RWPE2 (cell line): ENCODE measurements at places on chromosomes 3 and 15.

DNA sequence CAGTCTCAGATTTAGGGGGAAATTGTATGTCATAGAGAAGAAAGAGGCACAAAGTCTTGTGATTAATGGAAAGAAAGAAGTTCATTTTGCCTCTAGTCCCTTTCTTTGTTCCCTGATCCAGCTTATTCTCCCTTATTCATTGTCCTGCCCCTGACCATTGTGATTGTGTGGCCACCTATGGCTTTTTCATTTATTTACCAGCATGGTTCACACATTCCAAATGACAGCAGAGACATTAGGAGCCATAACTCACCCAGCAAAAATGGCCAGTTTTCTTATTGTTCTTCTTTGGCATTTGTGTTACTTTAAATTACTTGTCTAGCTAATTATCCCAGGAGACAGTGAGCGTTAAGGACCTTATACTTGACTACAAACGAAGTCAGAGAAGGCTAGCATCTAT lies 36.3 kb upstream of the SGO1 start:
- DNase-seq, result no peak
- H3K27me3 ChIP-seq, result no peaks in the 10 kb centered on the region

DNA sequence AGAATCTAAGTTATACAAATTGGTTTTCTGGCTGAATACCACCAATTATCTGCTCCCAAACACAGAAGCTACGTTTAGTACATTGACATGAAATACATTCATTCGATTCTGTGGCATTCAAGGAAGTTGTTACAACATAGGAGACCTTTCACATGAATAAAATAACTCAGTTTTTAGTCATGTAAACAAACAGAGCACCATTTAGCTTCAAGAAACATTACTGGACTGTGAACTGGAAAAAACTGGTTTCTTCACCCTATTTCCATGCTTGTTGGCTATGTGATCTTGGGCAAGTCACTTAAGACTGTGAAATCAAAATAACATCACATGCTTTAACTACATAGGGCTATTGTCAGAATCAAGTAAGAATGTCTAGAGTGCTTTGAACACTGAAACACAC lies 46.2 kb downstream of the NRG4 start:
- H3K4me3 ChIP-seq, result no peak overlapping the region
- H3K36me3 ChIP-seq, result no peaks in the 10 kb centered on the region
- H3K4me1 ChIP-seq, result peaks cover 10% of the 10 kb centered on the region
- peak overlapping the region; percentile 1 for H3K27ac ChIP-seq

- H3K27ac ChIP-seq, result peak overlapping the region; percentile 68
- no peaks in the 10 kb centered on the region for H3K4me1 ChIP-seq
- H3K4me3 ChIP-seq, result peak overlapping the region; percentile 55
- no peaks in the 10 kb centered on the region for H3K27me3 ChIP-seq
Observed at GRCh38 chr3:44762170-44762677, 630 bp downstream of the KIF15 start.

DNA sequence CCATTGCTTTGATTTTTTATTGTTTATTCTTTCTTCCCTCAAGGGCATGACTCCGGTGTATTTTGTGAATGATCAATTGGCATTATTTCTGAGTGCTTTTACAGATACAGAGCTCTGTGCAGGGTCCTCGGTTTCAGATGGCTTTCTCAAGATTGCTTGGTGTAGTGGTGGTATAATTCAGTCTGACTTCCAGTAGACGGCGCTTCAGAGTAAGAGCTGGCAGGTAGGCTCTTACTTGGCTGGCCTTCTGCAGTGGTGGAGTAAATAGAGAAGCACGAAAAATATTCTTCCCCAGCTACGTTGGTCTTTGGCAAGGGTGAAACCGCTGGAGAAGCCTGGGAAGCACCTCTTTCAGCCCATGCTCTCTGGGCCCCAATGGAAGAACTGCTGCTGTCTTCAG lies 723.0 kb upstream of the BCHE start:
- H3K27ac ChIP-seq, result no peak overlapping the region
- no peak for DNase-seq
- H3K4me1 ChIP-seq, result no peaks in the 10 kb centered on the region
- H3K27me3 ChIP-seq, result no peaks in the 10 kb centered on the region
- no peak overlapping the region for H3K4me3 ChIP-seq

- no peak overlapping the region for H3K4me3 ChIP-seq
- H3K27me3 ChIP-seq, result no peaks in the 10 kb centered on the region
- H3K4me1 ChIP-seq, result no peaks in the 10 kb centered on the region
- H3K36me3 ChIP-seq, result no peaks in the 10 kb centered on the region
- no peak overlapping the region for H3K27ac ChIP-seq
Observed at GRCh38 chr15:90691982-90692773, 25.0 kb upstream of the BLM start.

GRCh38 chr15:101313041-101313761 lies 18.2 kb upstream of the SNRPA1 start:
- no peak overlapping the region for H3K4me3 ChIP-seq
- H3K27me3 ChIP-seq, result no peaks in the 10 kb centered on the region
- peak; percentile 65 for DNase-seq

GRCh38 chr15:91885714-91886270 lies 32.3 kb downstream of the SLCO3A1 start:
- H3K27ac ChIP-seq, result no peak overlapping the region
- peaks cover 11% of the 10 kb centered on the region for H3K4me1 ChIP-seq
- no peak overlapping the region for H3K4me3 ChIP-seq
- no peak for DNase-seq

DNA sequence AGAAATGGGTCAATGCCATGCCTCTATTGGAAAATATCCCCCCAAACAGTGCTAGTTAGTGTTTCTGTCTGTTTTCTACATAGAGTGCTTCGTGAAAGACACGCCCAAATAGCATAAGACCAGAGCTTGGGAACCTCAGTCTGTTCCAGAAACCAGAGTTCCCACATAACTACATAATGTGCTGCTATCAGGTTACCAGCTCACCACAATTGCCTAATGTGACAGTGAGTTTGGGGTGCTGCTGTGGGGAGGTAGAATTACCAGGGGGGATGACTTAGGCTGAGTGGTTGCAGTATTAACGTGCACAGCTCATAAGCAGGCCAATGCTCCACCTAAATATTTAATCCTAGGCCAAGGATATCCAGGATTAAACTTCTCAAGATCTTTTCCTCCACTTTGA lies 39.2 kb downstream of the DUT start:
- no peak for DNase-seq
- no peaks in the 10 kb centered on the region for H3K27me3 ChIP-seq
- H3K27ac ChIP-seq, result no peak overlapping the region
- no peaks in the 10 kb centered on the region for H3K36me3 ChIP-seq
- no peak overlapping the region for H3K4me3 ChIP-seq

DNA sequence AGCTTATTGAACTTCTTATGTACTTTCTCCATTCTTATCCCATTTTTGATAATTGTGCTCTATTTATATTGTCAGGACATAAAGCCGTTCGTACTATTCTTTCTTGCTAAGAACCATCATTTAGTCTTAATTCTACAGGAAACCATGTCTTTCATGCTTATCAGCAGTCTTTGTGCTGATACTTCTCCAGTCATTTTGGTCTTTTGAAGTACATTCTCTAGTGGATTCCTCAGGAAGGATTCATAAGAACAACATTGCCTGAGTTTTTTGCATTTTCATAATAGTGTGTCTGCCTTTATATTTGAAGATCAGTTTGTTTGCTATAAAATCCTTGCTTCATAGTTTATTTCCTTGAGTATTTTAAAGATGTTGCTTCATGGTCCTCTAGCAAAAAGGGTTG lies 126.6 kb upstream of the NEO1 start:
- DNase-seq, result no peak
- H3K27ac ChIP-seq, result no peak overlapping the region
- H3K4me1 ChIP-seq, result no peaks in the 10 kb centered on the region
- H3K36me3 ChIP-seq, result no peaks in the 10 kb centered on the region

GRCh38 chr3:129211772-129212171 lies 28.1 kb upstream of the CNBP start:
- no peak overlapping the region for H3K4me3 ChIP-seq
- H3K27me3 ChIP-seq, result no peaks in the 10 kb centered on the region
- no peaks in the 10 kb centered on the region for H3K36me3 ChIP-seq
- H3K27ac ChIP-seq, result peak overlapping the region; percentile 67

DNA sequence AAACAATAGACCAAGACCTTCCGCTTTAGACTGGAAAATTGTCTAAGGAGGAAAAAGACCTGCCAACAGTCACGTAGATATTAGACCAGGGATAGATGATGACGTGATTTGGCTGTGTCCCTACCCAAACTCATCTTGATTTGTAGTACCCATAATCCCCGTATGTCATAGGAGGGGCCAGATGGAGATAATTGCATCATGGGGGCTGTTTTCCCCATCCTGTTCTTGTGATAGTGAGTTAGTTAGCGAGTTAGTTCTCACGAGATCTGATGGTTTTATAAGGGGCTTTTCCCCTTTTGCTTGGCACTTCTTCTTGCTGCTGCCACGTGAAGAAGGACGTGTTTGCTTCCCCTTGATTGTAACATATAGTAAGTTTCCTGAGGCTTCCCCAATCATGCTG lies 31.7 kb upstream of the SUCLG2 start:
- no peak overlapping the region for H3K27ac ChIP-seq
- no peaks in the 10 kb centered on the region for H3K36me3 ChIP-seq
- no peak overlapping the region for H3K4me3 ChIP-seq
- no peaks in the 10 kb centered on the region for H3K27me3 ChIP-seq

GRCh38 chr15:51448622-51449399 lies 107.4 kb downstream of the GLDN start:
- H3K36me3 ChIP-seq, result peaks cover 26% of the 10 kb centered on the region
- H3K4me1 ChIP-seq, result peaks cover 20% of the 10 kb centered on the region
- H3K27me3 ChIP-seq, result no peaks in the 10 kb centered on the region
- no peak overlapping the region for H3K4me3 ChIP-seq

- H3K27me3 ChIP-seq, result no peaks in the 10 kb centered on the region
- H3K36me3 ChIP-seq, result no peaks in the 10 kb centered on the region
- DNase-seq, result no peak
- peak overlapping the region; percentile 100 for H3K27ac ChIP-seq
Observed at GRCh38 chr15:100729461-100729860, 127.1 kb downstream of the ASB7 start.

GRCh38 chr3:113721636-113722035 lies 24.4 kb downstream of the NAA50 start:
- DNase-seq, result no peak
- H3K4me1 ChIP-seq, result no peaks in the 10 kb centered on the region
- no peaks in the 10 kb centered on the region for H3K27me3 ChIP-seq
- H3K36me3 ChIP-seq, result peaks cover 76% of the 10 kb centered on the region
- no peak overlapping the region for H3K27ac ChIP-seq

DNA sequence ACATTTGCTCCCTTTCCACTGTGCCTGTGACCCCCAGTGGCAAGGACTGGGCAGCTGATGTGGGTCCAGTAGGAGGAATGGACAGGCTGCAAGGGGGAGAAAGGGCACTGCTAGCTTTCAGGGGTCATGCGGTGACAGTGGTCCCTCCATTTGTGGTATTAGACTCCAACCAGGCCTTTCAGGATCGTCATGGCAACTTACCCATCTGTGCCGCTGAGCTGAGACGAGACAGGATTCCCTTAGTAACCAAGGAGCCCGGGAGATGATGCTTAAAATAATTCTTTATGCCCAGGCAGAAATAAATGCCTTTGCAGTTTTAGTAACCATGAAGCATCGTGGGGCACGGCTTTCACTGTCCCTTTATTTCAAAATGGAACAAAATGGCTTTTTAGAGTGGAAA lies 15.9 kb upstream of the MRPL3 start:
- H3K27ac ChIP-seq, result no peak overlapping the region
- no peaks in the 10 kb centered on the region for H3K27me3 ChIP-seq
- no peak overlapping the region for H3K4me3 ChIP-seq
- H3K36me3 ChIP-seq, result no peaks in the 10 kb centered on the region
- DNase-seq, result no peak

GRCh38 chr3:193491026-193491425 lies 63.7 kb downstream of the ATP13A4 start:
- H3K4me1 ChIP-seq, result no peaks in the 10 kb centered on the region
- H3K4me3 ChIP-seq, result no peak overlapping the region
- H3K27me3 ChIP-seq, result peaks cover 6% of the 10 kb centered on the region
- DNase-seq, result no peak

GRCh38 chr3:101634591-101635196 lies 42.2 kb downstream of the ZBTB11 start:
- H3K4me3 ChIP-seq, result no peak overlapping the region
- H3K4me1 ChIP-seq, result no peaks in the 10 kb centered on the region
- H3K27me3 ChIP-seq, result no peaks in the 10 kb centered on the region
- DNase-seq, result no peak
- H3K27ac ChIP-seq, result no peak overlapping the region
- no peaks in the 10 kb centered on the region for H3K36me3 ChIP-seq

- H3K27ac ChIP-seq, result no peak overlapping the region
- no peaks in the 10 kb centered on the region for H3K36me3 ChIP-seq
- no peak for DNase-seq
- peaks cover 12% of the 10 kb centered on the region for H3K4me1 ChIP-seq
Observed at GRCh38 chr3:102532901-102533300, 98.1 kb downstream of the ZPLD1 start.
